Stomach (tissue), 19 donors: ENCODE measurements at places on chromosomes 2 and 18. TPM values are rescaled to one million over a fixed set of nuclear protein-coding genes. Genes with fewer than 3 reads are reported as not detected.

DNA sequence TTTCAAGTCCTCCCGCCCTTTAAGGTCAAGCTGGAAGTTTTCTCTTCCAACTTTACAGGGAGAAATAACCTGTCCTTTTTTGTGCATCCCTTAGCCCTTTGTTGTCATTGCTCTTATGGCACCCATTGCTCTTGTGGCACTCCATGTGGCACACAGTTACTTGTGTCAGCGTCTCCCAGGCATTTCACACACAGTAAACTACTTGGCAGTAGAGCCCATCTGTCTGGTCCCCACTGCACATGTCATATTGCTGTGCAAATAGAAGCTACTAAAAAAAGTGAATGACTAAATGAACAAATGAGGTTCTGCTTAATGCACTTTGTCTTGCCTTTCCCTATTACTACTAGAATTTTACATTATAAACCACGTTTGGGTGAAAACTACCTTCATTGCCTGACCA is 149.3 kb downstream of the EML6 start:
- H3K4me1 ChIP-seq = no peaks in the 10 kb centered on the region

GRCh38 chr2:241905716-241906377 is 36.3 kb downstream of the RTP5 start:
- no peaks in the 10 kb centered on the region for H3K4me1 ChIP-seq
- H3K27ac ChIP-seq = no peak overlapping the region
- no peak overlapping the region for H3K4me3 ChIP-seq
- H3K36me3 ChIP-seq = no peaks in the 10 kb centered on the region
- no peak for DNase-seq

GRCh38 chr2:26179446-26179913 is 6.6 kb downstream of the GAREM2 start:
- peak overlapping the region; percentile 66 for H3K4me3 ChIP-seq
- H3K27ac ChIP-seq = no peak overlapping the region
- no peaks in the 10 kb centered on the region for H3K36me3 ChIP-seq
- H3K4me1 ChIP-seq = peaks cover 16% of the 10 kb centered on the region
- DNase-seq = no peak

DNA sequence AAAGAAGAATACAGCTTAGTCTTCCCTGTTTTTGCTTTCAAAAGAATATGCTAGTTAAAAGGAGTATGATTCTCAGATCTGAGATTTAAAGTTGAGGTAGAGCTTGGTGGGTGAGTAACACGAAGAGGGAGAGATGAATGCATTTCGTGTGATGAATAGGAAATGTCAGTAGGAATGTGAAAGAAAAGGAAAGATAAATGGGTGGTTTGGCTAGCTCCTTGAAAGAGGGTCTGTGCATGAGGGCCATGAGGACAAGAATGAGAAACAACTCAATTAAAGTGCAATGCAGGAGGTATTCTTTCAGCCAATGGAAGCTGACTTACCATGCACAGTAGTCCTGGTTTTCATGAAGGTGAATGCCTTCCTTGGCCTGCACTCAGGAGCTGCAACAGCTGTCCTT is 248.2 kb downstream of the HNMT start:
- no peak overlapping the region for H3K27ac ChIP-seq
- no peaks in the 10 kb centered on the region for H3K27me3 ChIP-seq
- no peak for DNase-seq
- no peaks in the 10 kb centered on the region for H3K4me1 ChIP-seq

Gene INHBB
- polyA plus RNA-seq = 0.37 TPM

- no peak overlapping the region for H3K27ac ChIP-seq
- H3K27me3 ChIP-seq = no peaks in the 10 kb centered on the region
- no peaks in the 10 kb centered on the region for H3K36me3 ChIP-seq
- DNase-seq = no peak
- no peak overlapping the region for H3K4me3 ChIP-seq
- H3K4me1 ChIP-seq = no peaks in the 10 kb centered on the region
Measured at GRCh38 chr2:48235076-48235475, 294.9 kb upstream of the STON1 start.

- no peak overlapping the region for H3K27ac ChIP-seq
- no peak for DNase-seq
- H3K27me3 ChIP-seq = no peaks in the 10 kb centered on the region
- H3K36me3 ChIP-seq = no peaks in the 10 kb centered on the region
Measured at GRCh38 chr2:202450785-202451184, 74.7 kb downstream of the BMPR2 start.

Gene UGT1A4
- polyA plus RNA-seq = 0.38 TPM
